ENCODE measurements at places on chromosomes 1 and 21.

GRCh38 chr1:21381354-21381753, 58.6 kb upstream of the NBPF3 start:
- DNase-seq = no peak

- no peak for DNase-seq
Observed at GRCh38 chr1:76170084-76170483, 95.5 kb downstream of the ST6GALNAC3 start.

DNA sequence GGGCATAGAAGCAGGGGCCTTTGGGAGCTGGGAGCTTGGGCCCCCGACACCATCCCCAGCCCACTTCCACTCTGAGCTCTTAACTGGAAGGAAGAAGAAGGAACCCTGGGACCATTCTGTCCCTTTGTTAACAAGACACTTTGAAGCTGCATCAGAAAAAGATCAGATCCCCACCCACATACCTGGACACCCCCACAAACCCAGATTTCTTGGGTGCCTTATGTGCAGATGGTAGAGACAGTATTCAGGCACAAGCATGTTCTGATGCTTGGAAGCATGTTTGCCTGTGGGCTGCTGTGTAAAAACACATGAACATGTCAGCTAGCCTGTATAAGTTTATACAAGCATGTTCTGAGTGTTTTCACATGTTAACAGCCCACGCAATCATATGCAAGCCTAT, 3.7 kb downstream of the DLGAP3 start:
- no peak for DNase-seq

DNA sequence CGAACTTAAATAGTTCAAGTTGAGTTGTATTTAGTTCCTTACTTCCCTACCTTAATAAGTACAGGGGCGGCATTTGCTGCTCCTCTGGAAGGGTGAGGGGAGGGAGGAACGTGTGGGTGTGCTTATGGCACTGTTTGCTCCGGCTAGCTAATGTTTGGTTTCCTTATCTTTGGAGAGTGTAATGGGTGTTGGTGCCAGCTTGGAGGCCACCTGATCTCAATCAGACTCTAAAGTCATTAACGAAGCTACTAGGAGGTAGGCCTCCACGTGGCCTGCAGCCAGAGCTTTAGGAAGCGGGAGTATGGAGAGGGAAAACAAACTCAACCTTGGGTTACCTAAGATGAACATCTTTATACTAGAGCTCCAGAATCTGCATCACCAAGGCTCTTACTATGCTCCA, 43.0 kb upstream of the RAP1A start:
- no peak for DNase-seq

DNA sequence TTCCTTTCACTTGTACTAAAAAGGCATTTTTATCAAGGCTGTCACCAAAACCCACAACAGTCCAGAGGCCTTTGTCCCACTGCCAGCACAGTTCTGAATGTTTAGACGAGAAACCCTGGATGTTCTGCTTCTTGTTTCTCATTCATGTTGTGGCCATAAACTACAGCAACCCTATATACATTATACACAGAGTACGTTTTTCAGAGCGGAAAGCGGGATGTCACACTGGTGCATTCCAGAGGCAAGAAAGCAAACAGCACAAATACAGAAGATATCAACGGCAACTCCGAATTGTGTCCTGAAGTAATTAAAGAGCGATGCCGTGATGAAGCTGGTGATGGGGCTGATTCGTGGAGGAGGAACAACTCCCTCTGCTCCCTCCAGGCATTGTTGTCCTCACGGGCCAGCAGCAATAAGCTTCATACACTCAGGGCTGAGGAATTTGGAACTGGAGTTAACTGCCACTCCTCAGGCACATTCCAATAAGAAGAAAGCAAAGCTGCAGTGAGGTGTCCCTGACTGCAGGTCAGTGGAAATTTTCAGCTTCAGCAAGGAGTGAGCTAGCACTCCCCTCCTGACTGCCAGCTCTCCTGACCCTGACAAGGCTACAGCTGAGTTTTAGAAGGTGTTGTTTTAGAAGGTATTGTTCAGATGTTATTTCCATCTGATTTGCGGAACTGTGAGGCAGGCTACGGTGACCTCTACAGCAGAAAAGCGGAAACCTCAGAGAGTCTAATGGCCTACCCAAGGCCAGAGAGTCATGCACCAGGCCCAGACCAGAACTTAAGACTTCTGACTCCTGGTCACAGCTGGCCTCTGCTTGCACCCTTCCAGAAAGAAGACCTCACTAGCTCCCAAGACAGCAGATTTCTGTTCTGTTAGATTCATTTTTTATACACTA, 149.0 kb downstream of the TGFBR3 start:
- no peak for DNase-seq

- no peak for DNase-seq
Observed at GRCh38 chr1:93095804-93096585, 16.9 kb downstream of the MTF2 start.

DNA sequence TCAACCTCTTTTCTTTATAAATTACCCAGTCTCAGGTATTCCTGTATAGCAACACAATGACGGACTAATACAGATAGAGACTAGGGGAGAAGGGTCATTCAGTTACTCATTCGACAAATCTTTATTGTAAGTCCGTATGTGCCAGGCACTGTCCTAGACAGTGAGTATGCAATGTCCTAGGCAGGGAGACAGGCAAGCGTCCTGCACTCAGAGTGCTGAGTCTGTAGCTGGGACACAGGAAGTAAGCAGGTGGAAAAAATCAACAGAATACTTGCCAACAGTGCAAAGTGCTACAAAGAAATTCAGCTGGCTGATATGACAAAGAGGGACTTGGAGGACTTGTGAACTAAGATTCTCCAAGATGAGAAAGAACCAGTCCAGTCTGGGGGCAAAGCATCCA, 92.2 kb upstream of the ZBTB40 start:
- DNase-seq = no peak

DNA sequence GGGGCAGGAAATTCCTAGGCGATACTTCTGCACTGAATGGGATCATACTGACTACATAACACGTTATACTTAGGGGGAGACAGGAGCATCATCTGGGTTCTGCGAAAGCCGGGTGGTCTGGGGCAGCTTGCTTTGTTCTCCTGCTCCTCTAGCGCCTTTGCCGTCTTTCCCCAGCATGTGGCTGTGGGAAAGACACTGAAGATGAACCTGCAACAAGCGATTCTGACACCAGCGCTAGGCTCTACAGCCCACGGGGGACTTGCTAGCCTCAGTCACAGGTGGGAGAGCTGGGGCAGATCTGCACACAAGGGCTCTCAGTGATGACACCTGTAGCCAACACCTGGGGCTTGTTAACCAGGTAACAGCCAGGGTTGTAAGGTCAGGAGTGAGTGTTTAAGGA, 51.8 kb downstream of the CD46 start:
- no peak for DNase-seq

- DNase-seq = peak; percentile 30
Observed at GRCh38 chr1:6497215-6497866, 5.9 kb upstream of the PLEKHG5 start.

- DNase-seq = no peak
Observed at GRCh38 chr1:40239626-40240025, 8.1 kb upstream of the TMCO2 start.

- no peak for DNase-seq
Observed at GRCh38 chr1:78007677-78008341, 3.1 kb downstream of the DNAJB4 start.

DNA sequence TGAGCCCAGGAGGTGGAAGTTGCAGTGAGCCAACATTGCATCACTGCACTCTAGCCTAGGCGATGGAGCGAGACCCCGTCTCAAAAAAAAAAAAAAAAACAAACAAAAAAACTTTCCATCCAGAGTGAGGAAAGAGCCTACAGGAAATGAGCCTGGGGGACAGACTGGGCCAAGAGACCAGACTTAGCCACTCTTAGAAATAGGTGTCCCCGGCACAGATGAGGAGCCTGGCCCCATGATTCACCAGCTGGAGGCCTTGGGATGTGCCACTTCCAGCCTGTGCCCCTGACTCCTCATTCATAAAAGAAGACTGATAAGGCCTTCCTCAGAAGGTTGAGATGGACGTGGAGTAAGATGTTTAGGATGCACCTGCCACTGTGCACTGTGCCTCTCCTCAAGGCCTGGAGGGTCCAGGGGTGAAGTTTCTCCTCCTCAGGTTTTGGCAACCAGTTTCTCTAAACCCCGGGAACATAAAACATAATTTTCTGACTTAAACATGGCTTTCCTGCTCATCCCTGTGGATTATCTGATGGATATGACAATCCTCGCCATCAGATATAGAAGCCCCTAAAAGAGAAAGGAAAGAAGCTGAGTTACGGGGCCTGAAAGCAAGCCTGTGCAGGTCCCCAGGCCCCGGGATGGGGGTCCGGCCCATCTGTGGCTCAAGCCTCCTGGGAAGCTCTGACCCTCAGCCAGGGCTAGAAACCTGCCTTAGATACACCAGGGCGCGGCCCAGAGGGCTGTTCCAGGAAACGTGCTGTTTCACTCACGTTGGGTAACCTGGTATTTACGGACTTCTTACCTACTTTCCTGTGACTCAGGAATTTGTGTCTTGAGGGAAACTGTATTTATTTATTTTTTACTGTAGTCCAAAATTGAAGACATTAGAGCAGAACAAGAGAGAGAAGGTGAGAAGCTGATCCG, 26.0 kb downstream of the MX1 start:
- no peak for DNase-seq

GRCh38 chr21:45834821-45835293, 146.7 kb upstream of the COL6A1 start:
- DNase-seq = no peak

GRCh38 chr1:23709229-23709628, 17.6 kb downstream of the RPL11 start:
- no peak for DNase-seq

- DNase-seq = peak; percentile 58
Observed at GRCh38 chr1:22611530-22611947, 24.9 kb upstream of the C1QA start.

DNA sequence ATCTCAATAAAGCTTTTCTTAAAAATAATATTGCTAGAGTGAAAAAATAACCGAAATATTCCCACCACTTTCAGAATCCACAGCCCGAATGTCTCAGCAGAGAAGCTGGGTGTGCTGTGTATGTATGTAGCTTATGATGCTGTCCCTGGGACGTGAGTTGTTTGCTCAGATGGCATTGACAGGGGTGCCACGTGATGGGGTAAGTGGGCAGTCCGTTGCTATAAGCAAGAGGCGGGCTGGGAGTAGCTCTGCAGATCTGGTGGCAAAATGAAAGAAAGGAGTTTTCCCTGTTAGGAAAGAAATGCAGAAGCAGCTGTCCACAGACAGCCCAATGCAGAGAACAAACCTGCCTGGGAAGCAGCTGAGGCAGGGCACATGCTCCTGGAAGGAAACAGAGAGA, 3.8 kb upstream of the FAM20B start:
- no peak for DNase-seq

DNA sequence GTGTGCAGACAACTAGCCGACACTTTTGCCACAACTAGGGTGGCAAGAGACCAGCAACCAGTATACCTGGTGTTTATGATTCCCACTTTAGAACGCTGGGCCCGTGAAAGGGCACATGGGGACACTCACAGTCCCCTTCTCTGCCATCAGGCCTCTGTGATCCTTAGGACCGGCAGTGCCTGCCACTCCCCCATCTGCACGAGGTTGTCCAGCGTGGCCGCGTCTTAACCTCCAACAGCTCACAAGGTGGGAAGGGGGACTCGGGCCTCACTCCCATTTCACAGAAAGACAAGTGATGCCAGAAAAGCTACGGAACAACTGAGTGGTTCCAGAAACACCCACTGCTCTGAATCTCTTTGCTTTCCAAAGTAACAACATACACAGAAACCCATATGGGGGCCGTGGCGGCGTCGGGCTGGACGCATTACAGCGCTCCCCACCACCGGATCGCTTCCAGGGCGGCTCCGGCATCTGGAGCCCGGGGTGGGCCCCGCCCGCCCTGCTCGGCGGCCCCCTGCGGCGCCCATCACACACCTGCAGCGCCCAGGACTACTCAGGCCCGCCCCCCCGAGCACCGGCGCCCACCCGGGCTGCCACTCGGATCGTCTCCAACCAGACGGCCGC, 1.0 kb downstream of the ZNF496 start:
- no peak for DNase-seq

- no peak for DNase-seq
Observed at GRCh38 chr1:14659913-14660312, 61.4 kb downstream of the KAZN start.

GRCh38 chr1:63626222-63626621, 33.0 kb downstream of the PGM1 start:
- no peak for DNase-seq

DNA sequence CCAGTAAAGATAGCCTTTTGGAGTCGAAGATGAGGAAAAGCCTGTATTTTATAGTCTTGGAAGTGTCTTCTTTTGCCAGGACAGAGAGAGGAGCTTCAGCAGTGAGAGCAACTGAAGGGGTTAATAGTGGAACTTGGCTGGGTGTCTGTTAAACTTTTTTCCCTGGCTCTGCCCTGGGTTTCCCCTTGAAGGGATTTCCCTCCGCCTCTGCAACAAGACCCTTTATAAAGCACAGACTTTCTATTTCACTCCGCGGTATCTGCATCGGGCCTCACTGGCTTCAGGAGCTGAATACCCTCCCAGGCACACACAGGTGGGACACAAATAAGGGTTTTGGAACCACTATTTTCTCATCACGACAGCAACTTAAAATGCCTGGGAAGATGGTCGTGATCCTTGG, at the start of gene VCAM1:
Gene VCAM1, plus strand, starts transcription at position 253 of the 400 bp plus-strand sequence. Its CDS starts 119 bp downstream, at position 372.
- no peak for DNase-seq

DNA sequence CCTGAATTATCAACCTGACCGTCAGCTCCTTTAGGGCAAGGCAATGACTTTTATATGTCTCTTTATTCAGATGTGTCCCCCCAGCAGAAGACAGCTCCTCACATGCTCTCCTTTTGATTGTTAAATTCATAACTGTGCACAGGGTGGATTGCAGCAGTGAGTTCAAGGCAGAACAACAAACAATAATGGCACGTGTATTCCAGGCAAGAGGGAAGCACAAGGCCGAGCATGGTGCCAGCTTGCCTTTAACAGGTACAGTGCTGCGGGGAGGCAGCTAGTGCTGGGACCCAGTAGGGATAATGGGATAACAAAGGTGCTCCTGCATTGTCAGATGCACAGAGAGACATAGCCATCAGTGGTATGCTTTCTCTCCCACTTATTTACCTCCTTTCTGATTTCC, 248.4 kb downstream of the RHOU start:
- no peak for DNase-seq

DNA sequence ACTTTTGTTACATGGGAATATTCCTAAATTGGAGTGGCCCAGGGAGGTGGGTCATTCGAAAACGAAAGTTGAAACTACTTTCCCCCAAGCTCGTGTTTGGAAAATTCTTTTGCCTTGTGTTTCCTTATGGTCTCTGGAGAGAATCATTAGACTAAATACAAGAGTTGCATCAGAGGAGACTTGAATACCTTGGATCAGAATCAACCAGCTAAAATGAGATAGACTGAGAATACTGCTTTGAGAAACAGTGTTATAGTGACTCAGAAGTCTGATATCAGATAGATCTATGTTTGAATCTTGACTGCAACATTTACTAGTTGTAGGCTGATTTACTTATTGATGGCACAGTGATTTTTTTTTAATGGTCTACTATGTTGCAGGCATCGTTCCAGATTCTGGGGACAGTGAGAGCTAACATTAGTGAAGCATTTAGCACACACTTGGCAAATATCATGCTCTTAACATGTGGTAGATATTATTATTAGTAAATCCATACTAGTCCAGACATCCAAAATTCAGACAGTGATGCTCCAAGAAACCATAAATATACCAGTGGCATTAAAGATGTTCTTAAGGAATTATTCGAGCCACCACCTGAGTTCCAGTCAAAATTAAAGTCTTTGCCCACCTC, 12.9 kb upstream of the ACTN2 start:
- no peak for DNase-seq

GRCh38 chr1:4010814-4011605, 110.9 kb upstream of the C1orf174 start:
- no peak for DNase-seq
